ENCODE measurements at places on chromosomes 1 and 21.

DNA sequence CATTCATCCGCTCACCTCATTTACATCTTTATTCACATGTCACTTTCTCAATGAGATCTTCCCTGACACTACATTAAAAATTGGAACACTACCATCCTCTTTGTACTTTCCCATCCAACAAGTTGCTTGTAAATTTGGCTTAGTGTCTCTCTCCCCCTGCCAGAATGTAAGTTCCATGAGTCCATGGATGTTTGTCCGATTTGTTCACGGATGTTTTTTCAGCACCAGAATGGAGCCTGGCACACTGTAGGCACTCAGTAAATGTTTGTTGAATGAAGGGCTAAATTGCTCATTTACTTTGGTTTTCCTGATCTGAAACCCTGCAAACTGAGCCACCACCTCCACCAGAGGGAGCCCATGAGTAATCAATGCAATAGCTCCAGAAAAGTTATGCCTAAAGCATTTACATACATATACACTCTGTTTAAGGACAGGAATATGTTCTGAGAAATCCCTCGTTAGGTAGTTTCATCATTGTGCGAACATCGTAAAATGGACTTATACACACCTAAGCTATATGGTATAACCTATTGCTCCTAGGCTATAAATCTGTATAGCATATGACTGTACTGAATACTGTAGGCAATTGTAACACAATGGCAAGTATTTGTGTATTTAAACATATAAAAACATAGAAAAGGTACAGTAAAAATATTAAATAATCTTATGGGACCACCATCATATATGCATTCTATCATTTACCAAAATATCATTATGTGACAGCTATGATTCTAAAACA lies 2.8 kb upstream of the EYA3 start:
- DNase-seq = peak; percentile 52

GRCh38 chr1:58000116-58000515 lies 546.4 kb downstream of the OMA1 start:
- no peak for DNase-seq

- DNase-seq = no peak
Observed at GRCh38 chr1:184425449-184426277, 38.8 kb downstream of the C1orf21 start.

DNA sequence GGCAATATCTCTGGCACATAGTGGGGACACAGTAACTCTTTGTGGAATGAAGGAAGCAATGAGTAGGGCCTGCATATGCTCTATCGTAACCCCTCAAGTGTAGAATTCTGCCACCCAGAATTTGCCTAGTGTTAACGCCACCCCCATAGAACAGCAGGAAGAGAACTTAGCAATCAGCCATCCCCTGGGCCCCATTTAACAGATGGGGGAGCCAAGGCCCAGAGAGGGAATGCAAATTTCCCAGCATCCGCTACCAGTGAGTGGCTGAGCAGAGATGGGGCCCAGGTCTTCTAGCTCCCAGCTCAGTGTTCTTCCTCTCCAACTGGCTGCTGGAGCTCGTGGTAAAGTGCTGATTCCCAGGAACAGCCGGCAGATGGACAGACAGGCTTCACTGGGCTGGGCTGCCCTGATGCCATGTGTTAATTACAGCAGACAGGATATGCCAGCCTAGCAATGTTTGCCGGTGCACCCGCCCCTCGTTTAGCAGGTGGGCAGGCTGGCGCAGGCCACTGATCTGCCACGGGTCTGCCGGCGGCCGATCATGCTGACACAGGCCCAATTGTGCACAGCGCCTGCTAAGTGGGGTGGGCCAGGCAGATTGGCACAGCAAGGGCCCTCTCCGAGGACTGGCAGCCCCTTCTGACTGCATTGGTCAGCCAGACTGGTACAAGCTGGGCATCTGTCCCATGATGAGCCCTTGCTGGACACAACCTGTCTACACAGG lies 171.9 kb downstream of the IGSF21 start:
- DNase-seq = no peak

GRCh38 chr1:170424346-170424745 lies 107.6 kb upstream of the GORAB start:
- no peak for DNase-seq

DNA sequence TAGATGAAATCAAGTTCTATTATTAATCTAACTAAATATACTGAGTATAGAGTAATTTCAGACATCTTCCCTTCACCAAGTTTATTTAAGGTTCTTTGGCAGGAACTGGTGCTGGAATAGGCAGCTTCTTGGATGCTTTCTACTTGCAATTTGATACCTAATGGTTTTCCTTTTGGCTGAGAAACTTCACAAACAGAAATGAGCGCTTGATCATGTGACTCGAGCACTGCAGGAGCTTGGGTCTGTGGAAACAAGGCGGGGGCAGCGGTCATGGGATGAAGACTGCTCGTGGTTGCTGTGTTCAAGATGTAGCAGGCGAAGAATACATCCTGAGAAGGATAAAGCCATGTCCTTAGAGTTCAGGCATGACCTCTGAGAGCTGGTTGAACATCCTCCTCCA lies 136.8 kb downstream of the PTPRC start:
- DNase-seq = no peak

GRCh38 chr1:217929213-217929885 lies 298.2 kb downstream of the SPATA17 start:
- no peak for DNase-seq

DNA sequence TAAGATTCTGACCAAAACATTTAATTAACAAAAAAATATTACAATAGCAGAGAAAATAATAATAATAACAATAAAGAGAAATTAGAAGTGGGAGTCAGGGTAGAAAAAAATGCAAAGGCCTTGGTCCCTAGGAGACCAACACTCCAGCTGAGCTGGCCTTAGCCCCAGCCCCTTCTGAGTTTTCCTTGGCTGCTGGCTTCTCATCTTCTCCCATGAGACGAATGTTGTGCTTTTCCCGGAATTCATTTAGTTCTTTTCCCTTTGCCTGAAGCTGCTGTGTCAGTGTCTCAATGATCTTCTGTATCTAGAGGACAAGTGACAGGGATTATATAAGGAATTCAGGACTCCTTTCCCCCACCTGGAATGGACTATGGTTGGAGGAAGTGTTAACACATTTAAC lies 2.4 kb downstream of the KLHDC9 start:
- no peak for DNase-seq

GRCh38 chr1:42847111-42847595 lies 740 bp downstream of the ZNF691 start:
- no peak for DNase-seq

- no peak for DNase-seq
Observed at GRCh38 chr1:57644667-57645066, 220.8 kb upstream of the DAB1 start.

- DNase-seq = no peak
Observed at GRCh38 chr1:46684670-46685069, 13.0 kb downstream of the TEX38 start.

GRCh38 chr21:43290421-43291346 lies 121.9 kb downstream of the CRYAA start:
- DNase-seq = no peak

GRCh38 chr1:40948741-40949443 lies 30.6 kb upstream of the CTPS1 start:
- DNase-seq = no peak

- no peak for DNase-seq
Observed at GRCh38 chr21:37358397-37358796, 8.2 kb upstream of the DYRK1A start.

GRCh38 chr1:226078374-226078773 lies 15.9 kb downstream of the H3-3A start:
- DNase-seq = no peak

DNA sequence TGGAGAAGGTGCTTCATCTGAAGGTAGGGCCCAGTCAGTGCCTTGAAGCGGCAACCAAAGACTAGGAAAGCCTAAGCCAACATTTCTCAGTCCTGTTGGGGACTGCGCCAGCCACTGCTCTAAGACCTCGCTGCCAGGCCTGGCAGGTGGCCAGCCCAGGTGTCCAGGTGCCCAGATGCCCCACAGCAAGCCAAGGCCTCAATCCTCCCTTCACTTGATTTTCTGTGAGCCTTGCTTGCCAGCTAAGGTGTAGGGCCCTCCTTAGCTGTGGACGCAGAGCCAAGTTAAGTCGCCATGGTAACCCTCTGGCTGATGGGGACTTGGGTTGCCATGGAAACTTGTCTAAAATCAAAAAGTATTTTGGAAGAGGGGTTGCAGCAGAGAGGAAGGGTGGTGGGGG lies 135.0 kb downstream of the NAV1 start:
- DNase-seq = no peak

GRCh38 chr1:60562740-60563139 lies 489.2 kb upstream of the C1orf87 start:
- DNase-seq = no peak

- no peak for DNase-seq
Observed at GRCh38 chr21:35336534-35336933, 287.4 kb upstream of the RUNX1 start.

GRCh38 chr1:159015440-159015909 lies 5.8 kb downstream of the IFI16 start:
- peak; percentile 50 for DNase-seq

- DNase-seq = no peak
Observed at GRCh38 chr1:203626910-203627246, 246 bp downstream of the ATP2B4 start.

GRCh38 chr1:185033686-185034085 lies 11.7 kb upstream of the RNF2 start:
- no peak for DNase-seq

- peak; percentile 70 for DNase-seq
Observed at GRCh38 chr1:27357281-27358037, 9.3 kb downstream of the MAP3K6 start.

GRCh38 chr1:60989749-60990713 lies 92.3 kb upstream of the NFIA start:
- DNase-seq = no peak

GRCh38 chr21:41250519-41250918 lies 66.1 kb upstream of the FAM3B start:
- no peak for DNase-seq

GRCh38 chr1:223423641-223424233 lies 30.5 kb downstream of the CCDC185 start:
- no peak for DNase-seq

DNA sequence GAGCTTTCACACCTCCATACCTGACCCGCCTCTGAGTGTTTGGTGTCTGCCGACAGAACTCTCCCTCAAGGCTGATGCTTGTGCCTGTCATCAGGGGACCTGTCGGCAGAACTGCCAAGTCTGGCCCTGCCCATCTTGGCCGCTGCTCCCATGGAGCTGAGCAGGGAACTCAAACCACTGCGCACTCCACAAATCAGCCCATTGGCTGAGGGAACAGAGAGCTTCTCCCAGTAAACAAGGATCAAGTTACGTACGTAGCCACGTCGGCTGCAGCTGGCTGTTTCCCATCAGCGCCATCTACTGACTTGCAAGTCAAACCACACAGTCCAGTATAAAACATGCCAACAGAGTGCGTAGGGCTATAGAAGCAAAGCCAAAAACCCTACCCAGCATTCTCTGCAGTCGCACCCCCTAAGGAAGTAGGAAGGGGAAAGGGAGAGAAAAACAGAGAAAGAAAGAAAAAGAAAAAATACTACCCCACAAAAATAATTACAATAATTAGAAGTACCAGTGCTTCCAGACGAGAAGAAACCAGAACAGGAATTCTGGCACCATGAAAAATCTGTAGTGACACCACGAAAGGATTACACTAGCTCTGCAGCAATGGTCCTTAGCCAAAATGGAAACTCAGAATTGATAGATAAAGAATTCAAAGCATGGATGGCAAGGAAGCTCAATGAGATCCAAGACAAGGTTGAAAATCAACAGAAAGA lies 13.1 kb downstream of the KRTAP13-1 start:
- no peak for DNase-seq

DNA sequence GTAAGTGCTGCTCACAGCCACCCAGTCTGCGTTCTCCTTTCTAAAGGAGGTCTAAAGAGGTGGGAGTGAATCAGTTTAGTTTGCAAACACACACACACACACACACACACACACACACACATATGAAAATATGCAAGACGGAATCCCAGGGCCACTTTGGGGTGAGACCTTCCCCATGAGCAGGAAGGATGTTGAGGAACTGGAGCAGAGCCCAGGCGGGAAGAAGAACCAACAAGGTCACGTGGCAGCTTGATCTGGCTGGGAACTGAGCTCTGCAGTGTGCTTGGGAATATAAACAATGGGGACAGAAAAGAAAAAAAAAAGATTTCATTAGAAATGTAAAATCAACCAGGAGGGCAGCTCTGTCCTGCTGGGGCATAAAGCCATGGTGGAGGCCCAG lies 32.6 kb downstream of the OR2G3 start:
- DNase-seq = no peak

- no peak for DNase-seq
Observed at GRCh38 chr1:88061492-88062177, 622.4 kb upstream of the PKN2 start.

DNA sequence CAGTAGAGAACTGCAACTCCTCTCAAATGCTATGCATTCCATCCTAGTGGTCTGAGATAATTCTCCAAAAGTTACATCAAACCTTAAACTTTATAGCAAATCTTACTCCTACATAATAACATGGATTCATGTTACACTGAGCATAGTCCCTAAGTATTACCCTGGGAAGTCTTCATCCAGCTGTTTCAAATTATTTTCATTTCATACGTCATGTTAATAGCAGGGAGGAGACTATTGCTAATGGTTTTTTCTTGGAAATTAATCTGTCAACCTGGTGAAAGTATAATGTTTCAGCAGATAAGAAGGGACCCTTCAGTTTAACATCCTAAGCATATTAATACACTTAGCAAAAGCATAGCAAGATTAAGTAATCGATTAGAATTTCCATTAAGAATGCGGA lies 318.1 kb downstream of the USP25 start:
- DNase-seq = no peak

DNA sequence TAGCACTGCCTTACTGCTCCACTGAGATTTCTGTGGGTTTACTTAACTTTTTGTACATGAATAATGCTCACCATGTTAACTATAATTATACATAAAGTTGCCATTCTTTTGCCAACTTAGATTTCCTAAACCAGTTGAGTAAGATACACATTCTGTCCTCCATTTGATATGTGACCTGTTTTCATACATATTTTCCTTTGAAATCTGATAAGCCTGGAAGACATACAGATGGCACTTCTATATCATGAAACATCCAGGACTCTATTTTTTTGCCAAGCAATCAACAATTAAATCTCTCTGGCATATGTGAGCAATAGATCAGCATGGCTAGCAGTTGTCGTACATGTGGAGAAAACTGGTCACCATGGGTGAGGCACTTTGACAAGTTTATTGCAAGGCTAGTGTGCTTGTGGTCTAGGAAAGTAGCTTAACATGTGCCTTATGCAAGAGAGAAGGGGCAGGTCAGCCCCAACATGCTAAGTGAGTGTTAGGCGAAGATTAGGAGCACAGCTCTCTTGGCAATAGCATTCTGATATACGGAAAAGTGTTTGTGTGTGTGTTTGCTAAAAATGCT lies 14.2 kb downstream of the PRRX1 start:
- no peak for DNase-seq

DNA sequence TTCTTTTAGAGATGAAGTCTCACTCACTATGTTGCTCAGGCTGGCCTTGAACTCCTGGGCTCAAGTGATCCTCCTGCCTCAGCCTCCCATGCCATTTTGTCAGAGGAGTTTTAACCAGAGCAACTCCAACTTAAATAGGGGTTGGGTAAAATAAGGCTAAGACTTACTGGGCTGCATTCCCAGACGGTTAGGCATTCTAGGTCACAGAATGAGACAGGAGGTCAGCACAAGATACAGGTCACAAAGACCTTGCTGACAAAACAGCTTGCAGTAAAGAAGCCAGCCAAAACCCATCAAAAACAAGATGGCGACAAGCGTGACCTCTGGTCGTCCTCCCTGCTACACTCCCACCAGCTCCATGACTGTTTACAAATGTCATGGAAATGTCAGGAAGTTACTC lies 5.7 kb upstream of the DNAH14 start:
- DNase-seq = no peak

- no peak for DNase-seq
Observed at GRCh38 chr1:92495392-92496063, 8.8 kb upstream of the GFI1 start.
